ENCODE measurements at places on chromosomes 1 and 21. TPM values are rescaled to one million over a fixed set of nuclear protein-coding genes. Genes with fewer than 3 reads are reported as not detected.

DESI2 gene
- total RNA-seq = 30.6 TPM

DNA sequence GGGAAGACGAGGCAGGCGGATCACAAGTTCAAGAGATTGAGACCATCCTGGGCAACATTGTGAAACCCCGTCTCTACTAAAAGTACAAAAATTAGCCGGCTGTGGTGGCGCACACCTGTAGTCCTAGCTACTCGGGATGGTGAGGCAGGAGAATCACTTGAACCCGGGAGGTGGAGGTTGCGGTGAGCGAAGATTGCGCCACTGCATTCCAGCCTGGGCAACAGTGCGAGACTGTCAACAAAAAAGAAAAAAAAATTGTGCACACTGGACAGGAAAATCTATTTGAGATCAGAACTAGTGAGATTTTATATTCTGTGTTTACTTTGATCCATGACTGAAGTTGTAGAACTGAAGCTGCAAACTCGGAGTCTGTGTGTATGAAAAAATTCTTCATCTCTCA lies 40.2 kb downstream of the SNRPE start:
- no peak for DNase-seq

MTHFR gene
- total RNA-seq = 42.5 TPM

DNA sequence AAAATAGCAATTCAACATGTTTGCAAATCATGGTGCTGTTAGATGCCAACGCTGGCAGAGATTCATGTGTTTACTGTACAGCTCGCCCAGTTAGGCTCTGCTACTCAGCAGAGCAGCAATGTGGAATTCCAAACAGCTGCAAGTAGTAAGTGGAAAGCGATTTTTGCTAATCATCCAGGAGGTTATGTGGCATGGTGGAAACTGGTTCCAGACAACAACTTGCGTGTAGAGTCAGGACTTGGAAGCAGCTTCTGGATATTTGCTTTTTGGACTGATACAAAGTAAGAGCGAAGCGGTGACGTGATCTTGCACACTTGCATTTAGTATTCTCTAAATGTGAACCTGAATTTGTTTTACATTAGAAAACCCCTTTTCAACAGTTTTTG lies 27.1 kb upstream of the HHAT start:
- no peak for DNase-seq

GRCh38 chr1:201185527-201186128 lies 5.0 kb upstream of the IGFN1 start:
- DNase-seq = no peak

DNA sequence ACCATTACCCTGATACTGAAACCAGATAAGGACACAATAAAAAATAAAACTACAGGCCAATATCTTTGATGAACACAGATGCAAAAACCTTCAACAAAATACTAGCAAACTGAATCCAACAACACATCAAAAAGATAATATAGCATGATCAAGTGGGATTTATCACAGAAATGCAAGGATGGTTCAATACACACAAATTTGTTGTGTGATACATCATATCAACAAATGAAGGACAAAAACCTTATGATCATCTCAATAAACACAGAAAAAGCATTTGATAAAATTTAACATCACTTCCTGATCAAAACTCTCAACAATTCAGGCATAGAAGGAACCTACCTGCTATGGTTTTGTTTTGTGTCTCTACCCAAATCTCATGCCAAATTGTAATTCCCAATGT lies 74.3 kb upstream of the VANGL1 start:
- no peak for DNase-seq

CFAP74 gene
- 0.13 TPM for total RNA-seq

All from mucosa of descending colon (tissue), 3 donors.